Transverse colon (tissue), 4 donors: ENCODE measurements at places on chromosomes 16 and 17. TPM values are rescaled to one million over a fixed set of nuclear protein-coding genes. Genes with fewer than 3 reads are reported as not detected.
A peak's percentile ranks its signal among the peaks of the same experiment; 100 is the strongest.

MMP2 gene
- total RNA-seq: 105 TPM

GRCh38 chr17:45132572-45133463 is 503 bp upstream of the PLCD3 start:
- H3K27ac ChIP-seq: peak overlapping the region; percentile 99
- no peaks in the 10 kb centered on the region for H3K27me3 ChIP-seq
- H3K4me1 ChIP-seq: peaks cover 73% of the 10 kb centered on the region
- DNase-seq: peak; percentile 89
- H3K4me3 ChIP-seq: peak overlapping the region; percentile 96

NUDT7 gene
- 2.4 TPM for total RNA-seq

DNA sequence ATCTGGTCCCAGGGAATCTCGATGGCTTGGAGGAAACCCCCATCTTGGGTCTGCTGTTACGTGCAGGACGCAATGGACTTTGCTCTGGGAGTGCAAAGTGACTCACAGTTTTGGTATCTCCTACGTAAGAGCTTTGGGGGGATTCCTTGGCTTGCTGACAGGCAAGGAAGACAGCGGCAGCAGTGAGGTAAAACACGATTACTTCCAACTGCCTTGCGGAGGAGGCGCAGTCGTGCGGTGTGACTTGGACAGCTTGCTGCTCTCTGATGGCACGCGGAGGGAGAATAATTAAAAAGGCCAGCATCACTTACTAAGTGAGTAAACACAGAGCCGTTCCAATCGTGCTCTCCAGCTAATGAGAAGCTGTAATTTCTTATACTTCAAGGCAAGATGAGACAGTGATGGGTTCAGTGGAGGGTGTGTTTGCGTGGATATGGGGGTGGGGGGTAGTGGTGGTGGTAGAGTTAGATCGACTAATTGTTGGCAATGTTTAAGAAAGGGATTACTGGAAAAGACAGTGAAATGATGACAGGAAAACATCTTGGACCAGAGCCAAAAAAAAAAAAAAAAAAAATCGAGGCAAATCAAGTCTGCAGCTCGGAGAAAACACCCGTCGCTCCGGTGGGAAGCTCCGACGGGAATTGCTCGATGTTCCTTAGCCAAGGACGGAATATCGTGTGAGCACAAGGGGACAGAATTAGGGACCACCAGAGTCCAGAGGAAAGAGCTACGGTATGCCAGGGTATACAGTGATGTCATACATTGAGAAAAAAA is 184.8 kb upstream of the ZFHX3 start:
- DNase-seq: peak; percentile 18
- H3K4me3 ChIP-seq: no peak overlapping the region
- peaks cover 12% of the 10 kb centered on the region for H3K4me1 ChIP-seq
- H3K36me3 ChIP-seq: no peaks in the 10 kb centered on the region

DNA sequence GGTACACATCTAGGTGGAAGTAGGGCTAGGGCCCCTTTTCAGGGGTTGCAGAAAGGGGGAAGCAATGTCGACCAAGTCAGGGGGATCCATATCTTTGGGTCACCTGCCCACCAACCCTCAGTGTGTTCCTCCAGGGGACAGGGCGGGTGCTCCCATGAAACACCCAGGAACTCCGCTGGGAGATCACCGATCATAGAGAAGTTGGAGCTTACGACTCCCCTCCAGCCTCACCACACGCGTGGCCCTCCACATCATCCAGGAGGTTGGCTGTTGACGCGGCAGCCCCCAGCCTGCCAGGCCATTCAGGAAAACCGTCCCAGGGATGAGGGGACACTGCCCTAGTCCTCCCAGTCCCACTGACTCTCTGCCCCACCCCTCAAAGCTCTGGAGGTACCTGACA is 17.3 kb upstream of the MRPS23 start:
- H3K4me1 ChIP-seq: peaks cover 33% of the 10 kb centered on the region
- H3K27ac ChIP-seq: peak overlapping the region; percentile 92

TMEM238L gene
- 38.4 TPM for total RNA-seq

GP1BA gene
- not detected for total RNA-seq

HP gene
- not detected for total RNA-seq

- DNase-seq: no peak
- H3K27ac ChIP-seq: no peak overlapping the region
- H3K27me3 ChIP-seq: no peaks in the 10 kb centered on the region
- no peaks in the 10 kb centered on the region for H3K36me3 ChIP-seq
Measured at GRCh38 chr17:42104264-42104663, 6.0 kb upstream of the ZNF385C start.

FBXL16 gene
- 1.6 TPM for total RNA-seq

DNA sequence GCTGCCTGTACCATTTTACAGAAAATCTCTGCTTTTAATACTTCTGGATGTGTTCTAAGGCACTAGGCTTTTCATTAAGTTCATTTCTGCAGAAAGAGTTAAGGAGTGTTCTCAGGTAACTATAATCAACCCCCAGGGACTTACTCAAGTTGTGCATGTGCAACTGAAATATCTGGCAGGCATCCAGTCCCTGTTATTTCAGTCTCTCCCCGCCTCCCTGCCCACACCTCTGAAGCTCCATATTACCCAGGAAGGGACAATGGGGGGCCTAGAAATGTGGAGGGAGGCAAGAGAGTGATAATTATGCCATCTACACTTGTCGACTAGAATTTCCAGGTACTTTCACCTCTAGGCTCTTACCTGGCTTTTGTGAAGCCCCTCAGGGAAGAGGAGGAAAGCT is 432.2 kb downstream of the MAF start:
- H3K4me3 ChIP-seq: no peak overlapping the region
- no peaks in the 10 kb centered on the region for H3K36me3 ChIP-seq
- no peak for DNase-seq
- no peak overlapping the region for H3K27ac ChIP-seq
- H3K4me1 ChIP-seq: no peaks in the 10 kb centered on the region

TBX4 gene
- not detected for total RNA-seq

CD300E gene
- 0.14 TPM for total RNA-seq

DNA sequence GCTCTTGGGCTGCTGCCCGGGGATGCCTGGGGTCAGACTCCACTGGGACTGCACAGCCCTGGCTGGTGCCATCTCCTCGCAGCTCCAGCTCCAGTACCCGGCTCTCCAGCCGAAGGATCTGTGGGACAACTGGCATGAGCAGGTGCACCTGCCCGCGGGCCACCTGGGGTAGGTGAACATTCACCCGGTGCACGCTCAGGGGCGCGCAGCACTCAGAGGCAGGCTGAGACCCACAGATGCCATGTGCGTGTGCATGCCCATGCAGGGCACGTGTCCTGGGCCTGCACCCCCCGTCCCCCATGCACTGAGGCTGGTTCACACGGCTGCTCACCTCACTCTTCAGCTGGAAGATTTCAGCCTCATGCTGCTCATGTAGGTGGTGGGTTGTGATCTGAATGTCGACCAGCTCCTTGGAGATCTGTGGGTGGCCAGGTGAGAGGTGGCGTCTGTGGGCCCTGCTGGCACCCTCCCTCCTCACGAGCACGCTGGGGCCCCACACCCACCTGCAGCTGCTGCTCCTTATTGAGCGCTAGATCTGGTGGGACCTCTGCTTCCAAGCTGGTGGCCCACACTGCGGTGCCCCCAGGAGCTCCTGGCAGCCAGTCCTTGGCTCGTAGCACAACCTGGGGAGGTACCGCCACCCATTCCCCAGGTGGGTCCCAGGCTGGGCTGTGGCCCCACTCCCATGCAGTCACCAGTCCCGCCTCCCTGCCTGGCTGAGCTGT is 618 bp downstream of the CCDC78 start:
- no peak overlapping the region for H3K4me3 ChIP-seq
- H3K27ac ChIP-seq: no peak overlapping the region
- peaks cover 45% of the 10 kb centered on the region for H3K27me3 ChIP-seq
- peaks cover 34% of the 10 kb centered on the region for H3K4me1 ChIP-seq

DNA sequence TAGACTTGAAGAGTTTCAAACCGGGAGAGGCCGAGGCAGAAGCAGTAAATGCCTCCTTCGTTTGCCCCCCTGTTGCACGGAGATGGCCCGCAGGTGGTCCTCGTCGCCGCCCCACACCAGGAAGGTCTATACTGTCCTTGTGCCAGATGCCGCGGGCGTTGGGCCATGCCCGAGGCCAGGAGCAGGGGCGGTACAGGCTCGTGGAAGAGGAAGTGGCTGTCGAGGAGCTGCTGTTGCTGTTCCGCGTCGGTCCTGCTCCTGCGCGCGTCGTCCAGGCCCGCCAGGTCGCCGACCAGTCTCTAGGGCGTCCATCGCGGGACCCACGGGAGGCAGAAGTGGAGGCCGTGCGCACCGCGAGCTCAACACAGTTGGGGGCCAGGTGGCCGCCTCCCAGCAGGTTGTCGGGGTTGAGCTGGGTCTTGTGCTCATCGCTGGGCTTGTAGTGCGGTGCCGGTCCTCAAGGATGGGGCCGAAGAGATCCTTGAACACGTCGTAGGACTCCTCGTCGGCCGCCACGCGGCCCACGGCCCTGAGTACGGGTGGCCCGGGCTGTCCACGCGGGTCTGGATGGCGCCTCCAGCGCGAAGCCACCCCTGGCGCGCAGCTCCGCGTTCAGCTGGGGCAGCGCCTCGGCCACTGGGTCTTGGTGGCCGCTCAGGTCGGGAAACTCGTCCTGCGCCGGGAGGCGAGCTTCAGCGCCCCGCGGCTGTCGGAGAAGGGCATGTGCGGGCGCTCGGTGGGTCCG is 13.1 kb upstream of the C16orf87 start:
- H3K4me3 ChIP-seq: no peak overlapping the region
- H3K4me1 ChIP-seq: no peaks in the 10 kb centered on the region
- no peak overlapping the region for H3K27ac ChIP-seq
- no peaks in the 10 kb centered on the region for H3K36me3 ChIP-seq

GRCh38 chr16:66435896-66436295 is 8.8 kb downstream of the BEAN1 start:
- H3K4me3 ChIP-seq: no peak overlapping the region
- no peak overlapping the region for H3K27ac ChIP-seq
- no peaks in the 10 kb centered on the region for H3K4me1 ChIP-seq
- H3K27me3 ChIP-seq: peaks cover 24% of the 10 kb centered on the region

DNA sequence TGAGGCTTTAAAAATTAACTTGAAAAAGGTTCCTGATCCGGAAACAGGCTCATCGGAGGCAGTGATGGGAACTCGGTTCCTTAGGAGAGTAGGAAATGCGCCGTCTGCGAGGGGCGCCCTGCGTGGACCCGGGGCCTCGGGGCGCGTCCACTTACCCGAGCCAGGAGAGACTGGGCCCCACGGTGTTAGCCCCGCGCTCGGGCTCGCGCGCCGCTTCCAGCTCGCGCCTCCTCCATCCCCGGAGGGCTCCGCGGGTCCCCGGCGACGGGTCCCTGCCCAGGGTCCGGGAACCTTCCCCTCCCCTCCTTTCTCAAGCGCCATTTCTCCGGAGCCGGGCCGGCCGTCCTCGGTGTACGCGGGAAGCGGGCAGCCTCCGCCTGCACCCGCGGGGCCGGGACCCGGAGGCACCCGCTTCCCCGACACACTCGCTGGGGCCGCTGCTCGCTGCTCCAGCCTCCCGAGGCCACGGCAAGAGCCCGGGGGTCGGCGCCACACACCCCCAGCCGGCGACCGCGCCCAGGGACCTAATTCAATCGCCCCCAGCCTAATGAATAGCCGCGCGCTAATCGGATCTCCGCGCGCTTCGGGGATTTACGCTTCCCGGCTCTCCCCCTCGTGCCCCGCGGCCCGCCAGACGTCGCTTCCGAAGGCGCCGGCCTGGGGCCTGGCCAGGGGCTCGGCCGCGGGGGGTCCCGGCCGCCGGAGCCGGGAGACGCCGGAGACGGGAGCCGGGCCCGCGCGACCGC is 2.2 kb upstream of the BAHCC1 start:
- no peaks in the 10 kb centered on the region for H3K36me3 ChIP-seq
- peak overlapping the region; percentile 99 for H3K27ac ChIP-seq
- DNase-seq: no peak
- H3K4me1 ChIP-seq: peaks cover 27% of the 10 kb centered on the region

- no peak for DNase-seq
- H3K36me3 ChIP-seq: no peaks in the 10 kb centered on the region
- H3K4me3 ChIP-seq: no peak overlapping the region
Measured at GRCh38 chr16:19186408-19186807, 18.4 kb downstream of the SYT17 start.

GRCh38 chr17:74917430-74917829 is 5.6 kb downstream of the USH1G start:
- H3K36me3 ChIP-seq: no peaks in the 10 kb centered on the region
- DNase-seq: no peak
- H3K4me1 ChIP-seq: no peaks in the 10 kb centered on the region
- peaks cover 42% of the 10 kb centered on the region for H3K27me3 ChIP-seq

GRCh38 chr17:78154903-78155811 is 9.0 kb downstream of the C17orf99 start:
- H3K27me3 ChIP-seq: no peaks in the 10 kb centered on the region
- no peak overlapping the region for H3K27ac ChIP-seq
- DNase-seq: peak; percentile 59
- peaks cover 35% of the 10 kb centered on the region for H3K4me1 ChIP-seq

DNA sequence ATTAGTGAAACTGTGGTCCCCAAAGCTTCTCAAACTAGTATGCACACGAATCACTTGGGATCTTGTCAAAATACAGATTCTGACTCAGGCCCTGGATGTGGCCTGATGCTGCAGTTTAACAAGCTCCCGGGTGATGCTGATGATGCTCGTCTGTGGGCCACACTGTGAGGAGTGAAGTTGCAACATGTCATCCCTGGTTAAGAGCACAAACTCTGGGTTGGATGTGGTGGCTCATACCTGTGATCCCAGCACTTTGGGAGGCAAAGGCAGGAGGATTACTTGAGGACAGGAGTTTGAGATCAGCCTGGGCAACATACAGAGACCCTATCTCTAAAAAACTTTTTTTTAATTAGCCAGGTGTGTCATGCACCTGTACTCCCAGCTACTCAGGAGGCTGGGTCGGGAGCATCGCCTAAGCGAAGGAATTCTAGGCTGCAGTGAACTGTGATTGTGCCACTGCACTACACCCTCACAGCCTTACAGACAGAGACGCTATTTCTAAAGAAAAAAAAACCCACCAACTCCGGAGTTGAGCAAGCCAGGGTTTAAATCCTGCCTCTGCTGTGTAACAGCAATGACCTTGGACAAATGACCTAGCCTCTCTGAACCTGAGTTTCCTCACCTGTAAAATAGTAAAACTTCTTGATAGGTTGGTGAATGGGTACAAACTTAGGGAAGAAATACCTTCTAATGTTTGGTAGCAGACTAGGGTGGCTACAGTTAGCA is 24.4 kb upstream of the ABAT start:
- DNase-seq: no peak
- H3K27ac ChIP-seq: no peak overlapping the region
- no peaks in the 10 kb centered on the region for H3K4me1 ChIP-seq
- no peak overlapping the region for H3K4me3 ChIP-seq

DNA sequence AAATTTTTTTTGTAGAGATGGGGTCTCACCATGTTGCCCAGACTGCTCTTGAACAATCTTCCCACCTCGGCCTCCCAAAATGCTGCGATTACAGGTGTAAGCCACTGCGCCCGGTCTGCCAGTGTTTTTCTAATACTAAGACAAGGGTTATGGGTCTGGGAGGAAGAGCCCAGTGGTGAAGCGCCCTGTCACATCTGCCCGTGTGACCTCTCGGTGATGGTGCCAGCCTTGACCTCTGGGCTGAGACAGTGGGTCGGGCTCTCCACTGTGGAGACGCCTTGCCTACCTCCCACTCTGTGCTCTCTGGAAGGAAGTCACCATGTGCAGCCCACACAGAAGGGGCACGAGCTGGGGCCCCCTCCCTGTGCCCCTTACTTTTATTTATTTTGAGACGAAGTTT is 5.1 kb upstream of the BAIAP2 start:
- DNase-seq: no peak
- no peak overlapping the region for H3K4me3 ChIP-seq
- no peak overlapping the region for H3K27ac ChIP-seq
- H3K4me1 ChIP-seq: peaks cover 18% of the 10 kb centered on the region
- peaks cover 33% of the 10 kb centered on the region for H3K27me3 ChIP-seq

CDH16 gene
- not detected for total RNA-seq

- DNase-seq: no peak
- no peak overlapping the region for H3K4me3 ChIP-seq
- H3K27me3 ChIP-seq: no peaks in the 10 kb centered on the region
- H3K27ac ChIP-seq: no peak overlapping the region
- H3K36me3 ChIP-seq: no peaks in the 10 kb centered on the region
Measured at GRCh38 chr16:33877-34647, 19.3 kb downstream of the POLR3K start.
